ENCODE measurements at places on chromosomes 13 and 19. TPM values are rescaled to one million over a fixed set of nuclear protein-coding genes. Genes with fewer than 3 reads are reported as not detected.

GRCh38 chr13:114065926-114066774 lies 66.3 kb downstream of the RASA3 start:
- DNase-seq = no peak

DNA sequence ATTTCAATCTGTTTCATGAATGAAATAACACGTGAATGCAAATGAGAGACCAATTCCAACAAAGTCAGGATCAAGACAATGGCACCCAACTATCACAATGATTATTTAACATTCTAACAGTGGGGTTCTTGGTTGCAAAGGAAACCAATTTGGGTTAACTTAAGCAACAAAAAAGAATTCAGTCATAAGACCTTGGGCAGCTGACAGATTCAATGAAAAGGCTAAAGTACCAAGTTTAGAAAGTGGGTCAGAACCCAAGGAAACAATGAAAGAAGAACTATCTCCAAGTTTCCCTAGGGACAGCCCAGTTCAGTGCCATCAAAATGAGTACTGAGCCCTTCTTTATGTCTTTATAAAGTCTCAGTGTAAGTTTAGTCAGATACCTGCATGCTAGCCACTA lies 17.5 kb upstream of the SIGLEC14 start:
- DNase-seq = no peak

DNA sequence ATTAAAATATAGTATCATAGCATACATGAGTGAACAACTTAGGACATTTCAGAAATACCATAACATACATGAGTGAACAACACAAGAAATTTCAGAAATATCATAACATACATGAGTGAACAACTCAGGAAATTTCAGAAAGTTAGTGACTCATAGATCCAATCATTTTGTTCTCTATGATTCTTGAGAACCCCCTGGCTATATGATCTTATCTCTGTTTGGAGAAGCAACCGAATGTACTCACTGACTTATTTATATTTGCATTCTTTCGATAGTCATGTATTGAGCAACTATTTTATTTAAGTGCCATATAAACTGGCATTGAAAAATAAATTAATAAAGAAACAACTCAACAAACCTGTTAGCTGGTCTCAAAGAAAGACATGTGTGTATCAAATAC lies 251.1 kb downstream of the EFNB2 start:
- no peak for DNase-seq

DNA sequence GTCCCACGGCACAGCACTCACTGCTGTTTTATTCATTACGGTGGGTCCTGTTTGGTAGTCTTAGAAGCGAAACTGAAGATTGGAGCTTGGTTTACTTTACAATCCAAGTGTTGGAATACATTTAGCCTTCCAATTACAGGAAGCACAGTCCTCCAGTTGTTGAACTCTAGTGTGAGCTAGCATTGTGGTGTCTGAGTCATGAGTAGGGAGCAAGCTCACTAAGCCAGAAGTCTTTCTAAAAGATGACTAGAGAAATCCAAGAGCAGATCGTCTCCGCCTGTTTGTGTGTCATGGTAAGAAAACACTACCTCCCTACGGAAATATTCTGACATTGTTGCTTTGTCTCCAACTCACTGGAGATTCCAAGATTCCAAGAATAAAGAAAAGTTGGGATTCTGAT lies 10.1 kb upstream of the SHISA2 start:
- DNase-seq = no peak

- no peak for DNase-seq
Measured at GRCh38 chr19:7287722-7288121, 6.5 kb downstream of the INSR start.

DNA sequence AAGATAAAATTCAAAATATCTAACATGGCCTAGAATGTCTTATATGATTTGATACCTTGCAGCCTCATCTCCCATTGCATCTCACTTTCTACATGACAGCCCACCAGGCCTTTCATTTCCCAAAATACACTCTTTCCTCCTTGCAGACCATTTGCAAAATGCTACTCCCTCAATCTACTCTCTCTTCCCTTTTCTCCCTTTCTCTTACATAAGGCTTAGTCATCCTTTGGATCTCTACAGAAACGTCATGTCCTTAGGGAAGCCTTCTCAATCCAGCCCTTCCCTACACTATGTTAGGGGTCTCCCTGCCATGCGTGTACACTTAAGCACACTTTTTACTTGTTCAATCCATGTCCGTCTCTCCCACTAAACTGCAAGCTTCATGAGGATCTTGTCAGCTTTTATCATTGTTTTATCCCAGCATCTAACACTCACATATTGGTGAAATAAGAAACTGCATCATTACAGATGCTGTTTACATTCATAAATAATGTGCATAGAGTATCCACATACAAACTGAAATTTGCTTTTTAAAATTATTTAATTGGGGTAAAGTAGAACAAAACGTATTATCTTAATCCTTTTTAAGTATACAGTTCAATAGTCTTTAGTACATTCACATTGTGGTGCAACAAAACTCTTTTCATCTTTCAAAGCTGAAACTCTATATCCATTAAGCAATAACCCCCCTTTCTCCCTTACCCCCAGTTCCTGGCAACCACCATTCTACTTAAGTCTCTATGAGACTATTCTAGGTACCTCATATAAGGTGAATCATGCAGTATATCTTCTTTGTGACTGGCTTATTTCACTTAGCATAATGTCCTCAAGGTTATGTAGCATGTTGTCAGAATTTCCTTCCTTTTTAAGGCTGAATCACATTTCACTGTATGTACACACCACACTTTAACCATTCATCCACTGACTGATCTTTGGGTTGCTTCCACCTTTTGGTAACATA lies 11.5 kb upstream of the WBP4 start:
- no peak for DNase-seq

DNA sequence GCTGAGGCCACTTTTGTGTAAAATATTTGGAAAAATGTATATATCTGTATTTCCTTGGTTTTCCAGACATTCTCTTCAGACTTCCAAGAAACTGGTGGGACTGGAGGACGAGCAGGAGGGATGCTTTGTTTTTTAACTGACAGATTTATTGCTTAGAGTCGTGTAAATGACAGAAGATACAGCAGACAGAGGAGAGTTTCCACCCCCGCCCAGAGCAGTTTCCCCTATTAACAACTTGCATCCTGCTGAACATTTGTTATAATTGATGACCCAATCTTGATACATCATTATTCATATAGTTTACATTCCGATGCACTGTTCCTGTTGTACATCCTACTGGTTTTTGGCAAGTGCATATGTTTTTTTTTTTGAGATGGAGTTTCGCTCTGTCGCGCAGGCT lies 7.1 kb upstream of the DOCK6 start:
- DNase-seq = no peak

Gene NLRP7
- polyA plus RNA-seq = not detected

Gene ITPKC
- polyA plus RNA-seq = 13.5 TPM
